ENCODE measurements at places on chromosomes 4 and X. TPM values are rescaled to one million over a fixed set of nuclear protein-coding genes. Genes with fewer than 3 reads are reported as not detected.

The EXOC1 gene
- total RNA-seq, result 64.2 TPM

The SULT1E1 gene
- total RNA-seq, result not detected

The ZFP92 gene
- total RNA-seq, result 0.17 TPM

The HSFX1 gene
- 0.66 TPM for total RNA-seq

The SYAP1 gene
- 49.7 TPM for total RNA-seq

The SFRP2 gene
- total RNA-seq, result 1.8 TPM

The PPP4R3C gene
- total RNA-seq, result not detected

The ADGRG4 gene
- total RNA-seq, result not detected

The CDKN2AIP gene
- total RNA-seq, result 19.0 TPM

The UGT2A2 gene
- not detected for total RNA-seq

The CXCL10 gene
- total RNA-seq, result 0.33 TPM

The PRKG2 gene
- total RNA-seq, result 17.5 TPM

The NPNT gene
- total RNA-seq, result 20.3 TPM

The GRPR gene
- 0.33 TPM for total RNA-seq

The CXorf66 gene
- not detected for total RNA-seq

The FAM184B gene
- total RNA-seq, result under 0.01 TPM

The NAA15 gene
- total RNA-seq, result 23.1 TPM

The SLC9B1 gene
- total RNA-seq, result 2.0 TPM

The SLITRK2 gene
- total RNA-seq, result 0.66 TPM

The TMEM271 gene
- total RNA-seq, result not detected

The OPN1LW gene
- total RNA-seq, result not detected

The COL4A5 gene
- total RNA-seq, result 54.7 TPM

The KDR gene
- total RNA-seq, result 0.26 TPM

The RBM47 gene
- 1.8 TPM for total RNA-seq

The BEND4 gene
- not detected for total RNA-seq

The PNCK gene
- 0.26 TPM for total RNA-seq

The SMIM10L2A gene
- 0.66 TPM for total RNA-seq

The RHOXF2B gene
- not detected for total RNA-seq

The AIMP1 gene
- total RNA-seq, result 25.4 TPM

The LRBA gene
- total RNA-seq, result 36.7 TPM

The DLG3 gene
- total RNA-seq, result 24.6 TPM
